ENCODE measurements at places on chromosomes 5 and 9.

DNA sequence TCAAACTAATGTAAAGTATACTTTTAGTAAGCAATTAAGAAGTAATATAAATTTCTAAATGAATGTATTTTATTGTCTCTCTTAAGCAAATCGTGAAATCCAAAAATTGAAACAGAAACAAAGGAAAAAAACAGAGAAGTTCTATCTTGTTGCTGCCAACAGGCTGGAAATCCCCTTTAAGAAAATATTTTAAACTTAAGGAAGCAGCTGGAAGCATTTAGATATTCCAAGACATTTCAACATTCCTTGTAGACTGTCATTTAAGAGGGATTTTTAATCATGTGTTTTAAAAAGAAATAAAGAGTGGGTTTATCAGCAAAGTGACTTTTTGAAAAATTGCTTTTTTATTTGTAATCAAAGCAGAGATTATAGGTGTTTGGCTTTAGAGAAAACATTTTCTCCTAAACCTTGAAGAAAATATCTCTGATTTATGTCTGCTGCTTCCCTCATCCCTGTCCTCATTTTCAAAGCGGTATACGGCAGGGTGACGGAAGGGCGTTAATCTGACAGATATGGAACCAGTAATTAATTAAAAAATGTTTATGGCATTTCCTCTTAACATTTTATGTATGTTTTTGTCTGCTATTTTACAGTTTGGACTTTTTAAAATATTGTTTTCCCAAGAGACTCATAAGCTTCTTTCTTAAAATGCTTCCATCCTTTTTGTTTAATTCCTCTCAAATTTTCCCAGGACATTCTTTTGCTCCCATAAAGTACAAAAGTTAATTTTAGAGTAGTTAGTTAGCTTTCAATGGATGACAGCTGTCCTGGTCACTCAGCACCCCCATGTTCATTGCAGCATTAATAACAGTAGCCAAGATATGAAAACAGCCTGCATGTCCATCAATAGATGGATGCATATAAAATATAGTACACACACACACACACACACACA, 245.6 kb downstream of the LURAP1L start:
- peak; percentile 32 for DNase-seq

DNA sequence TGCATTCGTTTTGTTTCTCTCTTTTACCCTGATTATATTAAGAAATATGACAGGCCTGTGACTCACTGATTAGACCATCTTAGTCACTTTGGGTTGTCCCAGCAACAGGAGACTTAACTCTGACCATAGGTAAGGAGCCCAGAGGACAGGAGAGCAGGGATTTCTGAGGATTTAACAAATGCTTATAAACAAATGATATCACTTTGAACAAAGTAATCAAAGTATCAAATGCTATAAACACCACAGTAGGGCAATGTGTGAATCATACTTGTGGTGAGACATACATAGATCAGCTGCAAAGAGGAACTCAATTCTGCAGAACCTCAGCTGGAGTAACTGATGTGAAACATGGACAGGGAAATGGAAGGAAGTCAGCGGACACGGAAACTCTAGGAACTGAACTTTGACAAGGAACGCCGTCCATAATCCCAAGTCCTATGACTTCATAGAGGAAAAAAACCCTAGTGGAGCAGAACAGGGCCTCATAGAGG, 190.6 kb upstream of the MSX2 start:
- DNase-seq, result no peak

DNA sequence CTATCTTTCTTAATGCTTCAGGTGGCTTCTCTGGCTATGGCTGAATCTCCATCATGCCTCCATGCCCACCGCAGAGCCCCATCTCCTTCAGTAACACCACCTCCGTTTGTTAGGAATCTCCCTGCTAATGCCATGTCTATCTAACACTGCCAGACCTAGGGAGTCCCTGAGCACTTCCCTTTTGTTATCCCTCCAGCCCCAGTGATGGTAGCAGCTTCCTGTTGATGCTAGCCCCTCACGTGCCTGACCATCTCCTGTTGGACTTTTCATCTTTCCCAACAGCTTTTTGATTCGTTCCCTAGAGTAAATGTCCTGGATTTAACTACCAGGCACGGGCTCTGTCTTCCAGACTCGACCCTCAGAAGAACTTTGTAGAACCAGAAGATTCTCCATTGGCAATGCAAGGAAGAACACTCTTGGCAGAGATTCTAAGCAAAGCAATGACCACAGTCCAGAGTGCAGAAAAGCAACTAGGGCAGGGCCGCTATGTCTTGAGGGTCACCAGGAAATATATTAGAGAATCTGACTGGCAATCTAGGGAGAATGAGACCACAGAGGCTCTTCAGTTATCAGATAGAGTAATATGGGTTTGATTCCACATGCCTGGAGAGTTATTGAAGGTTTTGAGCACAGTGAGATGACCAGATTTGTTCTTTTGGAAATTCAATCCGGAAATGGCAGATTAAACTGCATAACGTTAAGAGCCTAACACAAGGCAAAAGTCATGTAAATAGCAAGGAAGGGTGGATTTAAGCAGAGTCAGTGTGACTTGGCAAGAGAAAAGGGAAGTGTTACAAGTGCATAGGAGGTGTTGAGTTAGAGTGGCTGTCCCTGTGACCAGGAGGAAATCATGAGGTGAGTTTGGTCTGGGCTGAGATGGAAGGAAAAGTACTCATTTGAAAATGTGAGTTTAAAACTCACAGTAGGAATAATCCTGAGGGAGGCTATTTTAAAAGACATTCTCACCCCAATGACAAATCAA, 555.2 kb downstream of the ACTL7B start:
- DNase-seq, result no peak

GRCh38 chr5:126594748-126595485, at the start of gene ALDH7A1:
Gene ALDH7A1 (minus strand): TSS chr5:126595219. CDS start chr5:126595198, 21 bp downstream.
- peak; percentile 82 for DNase-seq

GRCh38 chr9:116342941-116343340, 189.3 kb downstream of the PAPPA start:
- no peak for DNase-seq

GRCh38 chr9:71524996-71525580, 243.2 kb downstream of the CEMIP2 start:
- no peak for DNase-seq

DNA sequence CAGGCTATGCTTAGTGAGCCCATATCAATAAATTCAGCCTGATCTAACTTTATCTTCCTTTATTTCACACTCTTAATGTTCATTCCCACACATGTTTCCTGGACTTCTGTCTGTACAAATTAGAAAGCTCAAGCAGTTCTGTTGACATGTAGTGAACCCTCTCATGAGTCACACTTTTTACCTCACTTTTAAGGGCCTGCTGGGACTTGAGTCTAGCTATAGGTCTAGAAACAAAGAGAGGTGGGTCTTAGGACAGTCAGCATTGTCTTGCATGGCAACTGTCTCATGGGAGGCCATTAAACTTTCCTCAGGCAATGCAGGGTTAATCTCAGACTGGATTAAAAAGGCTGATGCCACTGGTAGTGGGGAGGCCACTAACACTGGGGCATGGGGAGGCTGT, 8.6 kb upstream of the CCNH start:
- no peak for DNase-seq

DNA sequence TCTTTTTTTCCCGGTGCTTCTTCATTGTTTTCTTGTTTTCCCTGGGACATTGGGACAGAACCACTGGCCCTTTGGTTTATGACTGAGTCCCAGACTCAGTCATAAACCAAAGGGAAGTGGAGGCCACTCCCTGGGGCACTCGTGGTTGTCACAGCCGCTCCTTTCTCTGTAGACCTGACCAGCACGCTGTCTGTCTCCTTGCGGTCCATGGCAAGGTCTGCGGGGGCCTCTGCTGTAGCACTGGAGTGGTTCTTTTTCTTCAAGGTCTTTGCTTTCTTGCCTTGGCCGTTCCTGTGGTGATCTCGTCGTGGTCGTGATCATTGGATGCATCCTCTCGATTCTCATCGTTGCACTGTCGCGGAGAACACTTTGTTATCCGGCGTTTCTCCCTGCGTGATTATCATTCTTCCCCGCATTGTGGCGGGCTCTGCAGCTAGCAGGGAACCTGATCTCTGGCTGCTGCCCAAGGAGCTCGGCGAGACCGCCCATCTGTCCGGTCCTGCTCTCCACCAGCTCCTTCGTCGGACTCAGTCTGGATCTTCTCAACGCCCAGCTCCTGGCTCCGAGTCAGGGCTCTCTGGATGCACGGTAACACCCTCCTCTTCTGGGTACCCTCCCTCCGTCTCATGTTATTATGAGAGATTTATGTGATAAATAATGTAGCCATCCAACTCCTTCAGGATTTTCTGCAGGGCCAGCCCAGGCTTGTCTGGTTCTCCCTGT, 43.5 kb upstream of the MPDZ start:
- DNase-seq, result no peak

DNA sequence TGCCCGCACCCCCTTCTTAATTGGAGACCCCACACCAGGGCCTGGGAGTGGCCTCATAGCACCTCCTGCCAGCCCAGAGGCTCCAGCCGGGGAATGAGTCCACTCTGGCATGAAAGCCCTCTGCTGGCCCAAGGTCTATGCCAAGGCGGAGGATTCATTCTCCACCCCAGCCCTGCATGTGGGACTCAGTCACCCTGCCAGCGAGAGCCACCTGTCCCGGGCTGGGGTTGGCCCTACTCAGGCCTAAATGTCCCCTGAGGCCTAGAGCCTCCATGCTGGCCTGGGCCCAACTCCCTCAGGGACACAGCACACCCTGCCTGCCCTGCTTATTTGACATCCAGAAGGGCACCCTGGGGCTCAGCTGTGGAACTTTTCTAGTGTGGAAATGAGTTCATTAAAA, 1.0 kb upstream of the RAPGEF1 start:
- no peak for DNase-seq

GRCh38 chr5:98320343-98320742, 453.1 kb upstream of the RGMB start:
- DNase-seq, result no peak

- no peak for DNase-seq
These were observed 32.5 kb downstream of the ANXA1 start for GRCh38 chr9:73183917-73184861.

- DNase-seq, result no peak
These were observed 558.4 kb upstream of the ST8SIA4 start for GRCh38 chr5:101461455-101461854.

DNA sequence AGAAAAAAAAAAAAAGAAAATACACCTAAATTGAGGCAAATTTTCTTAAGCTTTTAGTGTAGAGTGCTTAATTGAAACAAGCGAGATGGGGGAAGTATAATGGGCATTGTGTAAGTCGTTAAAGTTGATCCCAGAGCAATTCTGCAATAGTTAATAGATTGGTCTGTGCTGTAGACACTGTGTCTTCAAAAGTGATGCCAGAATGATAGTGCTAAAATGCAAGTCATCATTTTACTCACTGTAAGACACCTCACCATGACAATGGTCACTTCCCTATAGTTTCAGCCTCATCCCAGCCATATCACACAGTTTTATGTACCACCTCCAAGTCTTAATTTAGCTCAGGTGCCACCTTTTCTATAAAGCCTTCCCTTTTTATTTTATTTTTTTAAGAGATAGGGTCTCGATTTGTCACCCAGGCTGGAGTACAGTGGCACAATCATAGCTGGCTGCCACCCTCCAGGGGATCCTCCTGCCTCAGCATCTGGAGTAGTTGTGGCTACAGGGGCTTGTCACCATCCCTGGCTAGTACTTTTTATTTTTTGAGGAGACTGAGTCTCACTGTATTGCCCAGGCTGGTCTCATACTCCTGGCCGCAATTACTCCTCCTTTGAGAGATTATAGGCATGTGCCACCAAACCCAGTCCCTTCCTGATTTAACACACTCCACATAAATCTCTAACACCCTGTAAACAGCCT, 6.2 kb downstream of the COX7C start:
- no peak for DNase-seq
